CD4-positive, alpha-beta T cell treated with Interleukin-15 for 1 hour (primary cell): ENCODE measurements at places on chromosomes 12 and 14.

- no peak for DNase-seq
Observed at GRCh38 chr12:90969346-90969745, 14.4 kb upstream of the CCER1 start.

- no peak for DNase-seq
Observed at GRCh38 chr12:21962236-21962635, 21.0 kb upstream of the ABCC9 start.

GRCh38 chr12:120055231-120056000 lies 61.1 kb downstream of the RAB35 start:
- DNase-seq: no peak

DNA sequence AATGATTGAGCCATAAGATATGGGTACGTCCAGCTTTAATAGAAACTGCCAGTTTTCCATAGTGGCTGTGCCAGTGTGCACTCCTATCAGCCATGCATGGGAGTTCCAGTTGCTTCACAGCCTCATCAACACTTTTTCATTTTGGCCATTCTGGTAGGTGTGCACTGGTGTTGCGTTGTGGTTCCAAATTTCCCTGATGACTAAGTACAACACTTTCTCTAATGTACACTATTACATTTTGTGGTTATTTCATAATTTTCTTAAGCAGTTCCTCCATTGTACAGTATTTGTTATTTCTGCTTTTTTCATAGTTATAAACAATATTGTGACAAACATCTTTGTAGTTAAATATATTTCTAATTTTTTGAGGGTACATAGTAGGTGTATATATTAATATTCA lies 21.5 kb upstream of the OAS1 start:
- DNase-seq: no peak

DNA sequence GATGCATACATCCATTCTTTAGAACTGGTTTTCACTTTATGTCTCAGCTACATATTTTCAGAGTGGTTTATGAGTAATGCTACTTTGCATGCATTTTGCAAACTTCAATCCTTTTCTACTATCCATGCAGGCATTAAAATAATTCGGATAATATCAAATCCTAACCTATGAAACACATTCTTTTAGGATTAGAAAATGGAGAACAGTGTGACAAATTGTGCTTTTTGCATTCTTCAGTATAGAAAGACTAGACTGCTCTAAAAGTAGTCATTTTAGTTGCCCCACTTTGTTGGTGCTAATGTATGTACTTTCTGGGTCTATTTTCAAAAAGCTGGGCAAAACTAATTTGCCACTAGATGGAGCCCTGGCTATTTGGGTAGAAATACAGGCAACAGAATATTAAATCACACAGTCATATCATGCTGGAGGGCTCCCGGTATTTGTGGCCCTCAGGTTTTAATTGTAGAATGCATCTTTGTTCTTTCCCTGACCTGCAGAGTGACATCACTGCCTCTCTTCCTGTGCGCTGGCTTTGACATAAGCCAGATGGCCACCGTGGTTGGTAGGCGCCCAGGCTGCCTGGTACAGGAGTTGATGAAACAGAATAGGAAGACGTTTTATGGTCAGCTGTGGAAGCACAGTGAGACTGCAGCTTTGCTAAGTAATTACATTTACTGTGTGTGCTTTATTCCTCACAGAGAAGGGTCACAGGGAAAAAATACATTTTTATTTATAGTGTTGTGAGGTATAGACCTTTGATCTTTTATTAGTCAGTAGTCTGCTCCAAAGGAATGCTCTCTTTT lies 28.1 kb downstream of the MSRB3 start:
- DNase-seq: no peak

DNA sequence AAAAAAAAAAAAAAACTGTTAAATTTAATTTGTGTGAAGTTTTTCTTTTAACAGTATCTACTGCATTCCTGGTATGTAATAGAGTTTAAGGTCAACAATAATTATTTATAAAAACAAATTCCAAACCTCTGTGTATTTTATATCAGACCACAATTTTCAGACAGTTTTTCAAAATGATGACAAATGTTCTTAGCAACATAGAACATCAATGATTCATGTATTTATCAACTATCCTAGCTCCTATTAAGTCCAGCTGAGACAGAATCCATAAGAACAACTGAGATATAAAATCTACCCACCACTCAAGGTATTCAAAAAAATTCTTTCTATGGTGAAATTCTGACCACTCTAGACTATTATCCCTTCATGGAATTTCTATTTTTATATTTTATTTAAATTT lies 144.5 kb downstream of the EPS8 start:
- no peak for DNase-seq

DNA sequence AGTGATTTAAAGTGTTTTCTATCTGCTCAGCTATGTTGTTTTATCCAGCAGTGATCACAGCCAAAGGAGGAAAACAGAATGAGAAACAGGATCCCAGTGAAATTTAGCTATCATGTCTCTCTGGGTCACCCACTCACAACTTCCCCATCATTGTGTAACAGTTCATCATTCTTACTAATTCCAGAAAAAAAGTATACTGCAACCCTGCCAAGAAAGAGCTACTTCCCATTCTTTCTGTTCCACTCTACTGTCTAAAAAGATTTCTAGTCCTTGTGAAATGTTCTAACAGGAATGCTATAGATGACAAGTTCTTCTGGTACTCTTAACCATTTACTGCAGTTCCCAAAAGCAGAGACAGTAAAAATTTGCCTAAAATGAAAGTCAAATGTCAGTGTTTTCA lies 39.2 kb upstream of the CD163 start:
- no peak for DNase-seq

- DNase-seq: no peak
Observed at GRCh38 chr12:15842108-15842507, 40.1 kb upstream of the STRAP start.

GRCh38 chr12:24328261-24328660 lies 378.8 kb upstream of the SOX5 start:
- no peak for DNase-seq

DNA sequence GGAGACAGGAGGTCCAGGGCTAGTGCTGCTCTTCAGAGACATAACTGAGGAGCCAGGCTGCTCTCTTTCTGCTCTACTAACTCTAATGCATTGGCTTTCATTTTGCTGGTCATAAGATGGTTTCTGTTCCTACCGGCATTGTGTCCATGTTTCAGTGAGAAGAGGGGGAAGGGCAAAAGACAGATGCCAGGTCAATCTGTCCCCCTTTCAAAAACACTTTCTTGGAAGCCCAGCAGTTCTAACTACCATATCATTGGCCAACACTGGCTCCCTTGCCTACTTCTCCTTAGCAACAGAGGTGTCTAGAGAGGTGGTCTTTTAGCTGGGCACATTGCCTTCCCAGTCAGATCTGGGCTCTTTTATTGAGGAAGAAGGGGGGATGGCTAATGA lies 63.9 kb downstream of the TGFB3 start:
- no peak for DNase-seq

DNA sequence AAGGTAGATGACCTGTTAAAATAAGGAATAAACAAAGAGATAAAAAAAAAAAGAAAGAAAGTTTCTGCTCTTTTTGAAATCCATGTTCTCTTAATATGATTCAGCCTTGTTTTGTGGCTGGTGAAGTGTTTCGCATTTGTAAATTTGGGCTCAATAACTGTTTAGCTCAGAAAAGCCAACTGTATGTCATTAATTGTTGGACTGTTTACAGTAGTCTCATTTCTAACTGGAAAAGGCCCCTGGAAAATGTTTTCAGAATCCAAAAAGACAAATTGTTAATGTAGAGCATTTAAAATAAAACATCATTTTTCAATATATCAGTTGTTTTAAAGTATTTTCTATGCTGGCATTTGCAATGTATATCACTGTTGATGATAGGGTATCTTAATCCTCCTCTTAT lies 47.4 kb upstream of the DYRK2 start:
- no peak for DNase-seq

DNA sequence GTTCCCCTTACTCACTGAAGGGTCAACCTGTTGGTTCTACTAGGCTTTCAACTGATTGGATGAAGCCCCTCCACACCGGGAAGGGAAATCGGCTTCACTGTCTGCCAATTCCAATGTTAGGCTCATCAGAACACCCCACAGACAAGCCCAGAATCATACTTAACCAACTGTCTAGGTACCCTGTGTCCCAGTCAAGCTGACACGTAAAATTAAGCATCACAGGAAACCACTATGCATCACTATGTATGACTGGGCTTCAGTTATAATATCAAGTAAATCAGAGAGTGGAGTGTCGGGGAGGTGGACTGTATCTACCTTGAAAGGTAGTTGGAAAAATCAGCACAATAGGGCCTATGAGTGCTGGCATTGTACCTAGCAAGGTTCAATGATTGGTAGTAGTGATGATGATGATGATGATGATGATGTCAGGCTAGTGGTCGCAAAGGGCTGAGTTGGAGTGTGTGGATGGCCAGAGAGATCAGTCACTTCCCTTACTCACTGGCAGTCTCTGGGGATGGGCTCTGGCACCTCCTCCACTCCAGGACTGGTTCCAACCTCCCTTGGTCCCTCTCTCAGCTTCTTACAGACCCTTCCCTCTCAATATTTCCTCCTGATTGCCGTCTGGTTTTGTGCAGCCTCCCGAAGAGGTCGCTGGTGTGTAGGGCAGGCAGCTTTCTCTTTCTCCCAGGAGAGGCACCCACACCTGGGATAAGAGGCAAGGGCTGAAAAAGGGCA lies 3.3 kb upstream of the ATG101 start:
- no peak for DNase-seq

- peak; percentile 96 for DNase-seq
Observed at GRCh38 chr12:121240484-121241101, 30.7 kb downstream of the P2RX4 start.

GRCh38 chr14:59679872-59680271 lies 103.3 kb upstream of the CCDC175 start:
- DNase-seq: no peak

DNA sequence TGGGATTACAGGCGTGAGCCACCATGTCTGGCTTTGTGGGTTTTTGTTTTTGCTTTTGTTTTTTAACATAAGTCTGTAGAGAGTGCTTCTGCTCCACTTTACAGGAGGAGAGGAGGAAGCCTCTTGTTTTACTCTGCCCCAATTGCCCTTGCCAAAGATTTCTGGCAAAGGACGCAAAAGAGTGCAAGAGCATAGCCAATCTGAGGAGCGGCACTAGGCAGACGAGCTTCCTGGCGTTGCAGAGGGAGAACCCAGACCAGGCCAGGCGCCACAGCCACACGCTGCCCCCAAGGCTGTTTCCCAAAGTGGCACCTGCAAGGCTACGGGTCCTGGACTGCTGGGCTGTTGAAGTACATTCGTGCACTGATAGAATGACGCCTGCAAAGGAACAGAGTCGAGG lies 96.2 kb downstream of the BBS10 start:
- DNase-seq: no peak

- DNase-seq: no peak
Observed at GRCh38 chr14:74973003-74973653, 17.7 kb upstream of the PGF start.

DNA sequence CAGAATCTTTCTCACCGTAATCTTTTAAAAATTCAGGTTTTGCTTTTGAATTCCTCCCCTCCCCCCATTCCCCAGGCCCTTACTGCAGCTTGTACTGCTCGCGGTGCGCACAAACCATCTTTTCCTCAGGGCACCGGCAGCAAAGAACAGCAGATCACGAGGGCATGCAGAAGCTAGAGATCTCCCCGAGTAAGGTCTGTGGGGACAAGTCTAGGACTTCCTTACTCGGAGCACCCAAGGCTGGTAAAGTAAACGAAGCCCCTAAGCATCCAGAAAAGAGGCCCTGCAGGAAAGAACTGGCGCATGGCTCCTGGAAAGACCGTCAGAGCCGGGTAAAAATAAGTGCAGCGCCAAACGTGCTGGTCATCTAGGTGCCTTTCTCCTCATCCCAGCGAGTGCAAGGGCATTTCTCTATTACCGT lies 727 bp downstream of the LDHB start:
- peak; percentile 27 for DNase-seq

GRCh38 chr12:28190321-28191050 lies at the start of gene CCDC91:
Gene CCDC91 (plus strand): TSS chr12:28190456. CDS start chr12:28257216, 66,760 bp downstream.
- DNase-seq: peak; percentile 92

DNA sequence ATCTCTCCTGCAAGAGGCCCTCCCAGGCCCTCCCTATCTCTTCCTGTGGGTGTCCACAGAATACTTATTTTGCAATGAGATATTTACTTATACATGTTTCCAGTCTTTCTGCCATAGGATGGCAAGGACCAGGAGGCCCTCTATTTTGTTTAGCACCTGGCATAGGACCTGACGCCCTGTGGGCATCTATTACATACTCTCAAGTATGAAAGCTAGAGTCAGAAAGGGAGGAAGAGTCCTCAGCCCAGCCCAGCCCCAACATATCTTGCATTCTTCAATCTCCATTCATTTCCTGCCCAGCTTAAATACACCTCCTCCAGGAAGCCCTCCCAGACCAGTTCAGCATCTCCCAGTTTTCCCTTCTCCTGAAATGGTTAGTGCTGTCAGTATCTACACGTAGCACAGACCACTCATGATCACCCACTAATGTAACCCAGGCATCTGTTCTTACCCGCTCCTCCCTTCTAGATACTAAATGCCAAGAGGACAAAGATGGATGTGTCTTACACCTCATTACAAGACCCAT lies 7.4 kb downstream of the FOXN4 start:
- no peak for DNase-seq

DNA sequence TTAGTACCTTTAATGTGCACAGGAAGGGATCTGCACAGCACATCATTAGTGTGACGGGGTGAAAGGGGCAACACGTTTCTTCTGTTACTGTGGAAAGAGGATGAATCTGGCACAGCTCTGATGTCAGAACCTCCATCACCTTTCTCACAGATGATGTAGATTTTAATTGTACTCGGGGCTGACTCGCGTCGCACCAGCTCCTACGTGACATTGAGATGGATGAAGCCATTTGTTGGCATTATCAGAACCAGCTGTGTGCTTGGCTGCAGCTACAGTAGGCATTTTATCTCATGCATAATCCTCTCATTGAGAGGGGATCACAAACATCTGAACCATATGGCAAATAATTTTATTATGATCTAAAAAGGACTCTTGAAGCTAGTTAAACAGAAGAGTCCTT lies 173.6 kb downstream of the PDZRN4 start:
- no peak for DNase-seq

DNA sequence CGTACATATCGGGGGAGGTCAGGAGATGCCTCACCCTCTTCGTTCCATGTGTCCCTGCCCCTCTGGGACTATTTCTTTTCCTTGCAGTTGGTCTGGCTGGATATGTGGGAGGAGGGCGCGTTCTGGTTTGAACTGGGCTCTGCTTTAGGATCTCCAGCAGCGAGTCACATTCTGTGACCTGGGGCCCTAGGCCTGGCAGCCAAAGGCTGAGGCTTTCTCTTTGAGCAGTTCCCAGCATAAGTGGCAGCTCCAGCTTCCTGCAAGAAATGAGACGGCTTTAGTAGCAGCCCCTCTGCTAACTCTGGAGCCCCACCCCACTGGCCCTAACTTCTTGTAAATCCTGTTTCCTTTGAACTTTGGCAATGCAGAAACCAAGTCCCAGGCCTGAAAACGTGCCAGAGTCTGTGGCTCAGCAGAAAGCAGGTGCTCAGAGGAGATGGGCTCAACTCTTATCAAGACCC lies 274.8 kb downstream of the DPF3 start:
- no peak for DNase-seq
